HEK293T (cell line): ENCODE measurements at places on chromosomes 12 and 14.

GRCh38 chr12:108562348-108563135, at the start of gene ISCU:
Gene ISCU (plus strand): TSS chr12:108562596. CDS start chr12:108562623, 27 bp downstream.
- peak; percentile 99 for DNase-seq

GRCh38 chr12:42958291-42958674, 368.7 kb upstream of the PRICKLE1 start:
- DNase-seq: no peak

GRCh38 chr14:21039585-21040369, 2.4 kb upstream of the RNASE7 start:
- peak; percentile 75 for DNase-seq

DNA sequence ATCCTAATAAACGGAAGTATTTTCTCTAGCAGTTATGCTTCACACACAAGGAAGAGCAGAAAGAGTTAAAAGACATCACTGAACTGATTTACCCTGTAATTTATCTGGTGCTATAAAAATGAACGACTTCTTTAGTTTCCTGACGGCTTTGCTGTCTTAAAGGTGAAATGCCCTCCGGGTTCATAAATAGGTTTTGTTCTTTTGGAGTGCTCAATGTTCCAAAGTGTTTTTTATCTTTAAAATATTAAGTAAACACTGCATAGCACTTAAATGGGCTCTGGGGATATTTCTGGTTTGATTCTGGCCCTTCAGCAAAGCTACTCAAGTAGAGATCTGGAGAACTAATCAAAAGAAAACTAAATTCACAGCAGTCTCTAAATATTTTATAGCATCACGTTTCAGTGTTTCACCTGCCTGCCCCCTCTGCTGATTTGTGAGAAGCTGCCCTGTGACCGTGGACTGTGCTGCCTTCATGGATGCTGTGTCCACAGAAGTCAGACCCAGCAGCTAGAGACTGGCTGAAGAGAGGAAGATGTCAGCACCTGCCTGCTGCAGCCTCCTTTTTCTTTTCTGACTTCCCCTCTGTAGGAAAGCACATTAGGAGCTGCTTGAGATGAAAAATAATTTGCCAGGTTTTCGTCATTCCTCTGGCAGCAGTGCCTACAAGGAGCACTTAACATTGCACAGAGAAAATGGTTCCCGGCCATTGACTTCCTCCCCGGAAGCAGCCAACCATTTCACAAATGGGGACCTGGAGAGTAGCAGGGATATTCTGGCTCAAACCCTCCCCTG, 205.1 kb upstream of the FSCB start:
- DNase-seq: no peak

DNA sequence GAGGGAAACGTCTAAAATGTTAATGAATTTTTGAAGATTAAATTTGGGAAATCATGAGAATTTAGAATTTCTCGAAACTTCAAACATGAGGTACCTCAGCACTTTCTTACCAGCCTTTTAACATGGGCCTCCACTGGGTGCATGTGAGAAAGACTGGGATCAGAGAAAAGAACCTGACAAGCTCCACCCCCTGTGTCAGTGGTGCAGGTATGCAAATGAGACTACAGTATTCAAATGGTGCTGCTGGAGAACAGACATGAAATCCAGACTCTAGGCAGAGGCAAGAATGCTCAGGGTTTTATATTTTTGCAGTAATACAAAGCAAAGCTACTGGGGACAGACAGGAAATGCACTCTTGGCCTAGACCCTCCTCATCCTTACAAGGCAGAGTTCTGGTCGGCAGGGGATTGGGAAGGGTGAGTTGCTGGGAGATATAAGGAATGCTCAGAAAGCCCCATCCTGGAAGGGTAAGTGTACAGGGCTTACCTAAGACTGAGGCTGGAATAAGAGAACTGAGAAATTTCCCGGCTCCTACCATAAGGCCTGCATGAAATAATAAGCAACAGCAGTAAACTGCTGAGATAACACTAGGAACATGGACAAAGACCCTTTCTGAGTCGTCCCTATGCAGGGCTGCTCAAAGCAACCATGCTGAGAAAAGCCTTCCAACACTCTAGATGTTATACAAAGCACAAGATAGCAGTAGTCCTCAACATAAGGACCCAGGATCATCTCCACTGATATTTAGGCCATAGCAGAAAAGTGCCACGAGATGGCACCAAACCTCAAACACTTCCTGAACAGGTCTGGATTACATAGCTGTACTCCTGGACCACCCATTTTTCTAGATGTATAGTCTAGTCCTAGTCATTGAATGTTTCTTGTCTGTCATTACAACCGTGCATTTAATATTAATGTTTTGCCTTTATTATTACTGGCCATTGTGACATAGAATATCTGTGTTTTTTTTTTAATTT, 260.8 kb downstream of the RASSF9 start:
- peak; percentile 66 for DNase-seq

- no peak for DNase-seq
These were observed 21.4 kb downstream of the ZFC3H1 start for GRCh38 chr12:71642264-71642663.

DNA sequence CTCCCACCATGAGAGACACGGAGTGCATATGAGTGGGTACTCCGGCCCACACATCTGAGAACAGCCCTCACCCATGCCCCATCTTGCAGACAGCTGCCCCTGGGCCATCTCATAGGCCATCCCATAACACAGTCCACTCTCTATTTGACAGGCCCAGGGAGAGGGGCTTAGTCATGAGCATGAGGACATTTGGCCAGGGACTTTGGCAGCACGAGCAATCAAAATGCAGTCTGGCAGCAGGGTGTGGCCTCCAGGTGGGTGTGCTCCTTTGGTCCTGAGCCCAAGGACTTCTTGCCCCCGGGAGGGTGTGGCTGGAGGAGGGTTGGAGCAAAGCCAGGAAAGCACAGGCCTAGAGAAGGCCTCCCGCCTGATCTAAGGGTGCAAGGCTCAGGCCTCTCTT, 25.6 kb downstream of the EMP1 start:
- no peak for DNase-seq
